Activated CD4-positive, alpha-beta memory T cell treated with anti-CD3 and anti-CD28 coated beads for 36 hours (primary cell): ENCODE measurements at places on chromosomes 6 and 20. TPM values are rescaled to one million over a fixed set of nuclear protein-coding genes. Genes with fewer than 3 reads are reported as not detected.

Gene PRRT1
- total RNA-seq: 0.36 TPM

Gene ANKEF1
- total RNA-seq: 1.3 TPM

Gene TBX18
- total RNA-seq: not detected

Gene RIPPLY2
- total RNA-seq: not detected

Gene ARFGEF3
- total RNA-seq: 0.85 TPM

Gene SEL1L2
- not detected for total RNA-seq
